T-helper 2 cell treated with Interferon-gamma antibody and Interleukin-4, amounts not matched to agents 5 μg/mL and 100 μg/mL, for 36 hours (primary cell): ENCODE measurements at places on chromosomes 6 and 20.

DNA sequence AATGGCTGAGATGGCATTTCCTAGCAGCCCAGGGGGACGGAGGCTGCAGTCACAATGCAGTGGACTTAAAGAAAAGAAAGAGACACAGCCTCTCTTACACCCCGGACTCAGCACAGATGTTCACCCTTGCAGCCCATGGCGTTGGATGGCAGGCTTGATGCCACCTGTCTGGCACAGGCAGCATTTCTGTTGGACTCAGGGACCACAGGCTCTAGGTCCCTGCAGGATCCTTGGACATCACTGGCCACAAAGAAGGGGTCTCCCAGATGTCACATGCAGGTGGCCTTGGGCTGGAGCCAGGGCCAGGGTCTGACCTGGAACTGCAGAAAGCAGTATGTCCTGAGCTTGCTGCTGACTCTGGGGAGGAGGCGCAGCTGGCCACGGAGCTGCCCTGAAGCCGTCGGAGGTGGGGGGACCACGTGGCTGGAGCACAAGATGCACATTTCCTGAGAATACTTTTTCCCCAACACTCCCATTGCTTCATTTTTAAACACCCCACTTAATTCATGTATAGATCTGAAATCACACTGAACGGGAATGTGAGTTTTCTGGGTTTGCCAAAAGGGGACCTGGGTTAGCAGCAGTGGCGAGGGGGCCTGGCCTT, 102.3 kb upstream of the SULF2 start:
- no peak for DNase-seq

DNA sequence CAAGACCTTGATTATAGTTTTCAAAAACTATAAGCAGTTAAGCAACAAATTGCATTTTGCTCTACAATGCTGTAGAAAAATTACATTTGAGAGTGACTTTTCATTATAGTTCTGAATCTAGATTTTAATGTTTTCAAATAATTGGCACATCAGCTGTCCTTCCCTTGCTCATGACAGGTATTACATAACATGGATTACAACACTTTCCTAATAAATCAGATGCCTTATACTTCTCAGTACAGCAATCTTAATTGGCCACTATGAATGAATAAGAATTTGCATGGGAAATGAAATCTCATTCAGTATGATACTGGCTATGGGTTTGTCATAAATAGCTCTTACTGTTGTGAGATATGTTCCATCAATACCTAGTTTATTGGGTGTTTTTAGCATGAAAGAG, 29.9 kb downstream of the HSF2 start:
- no peak for DNase-seq

DNA sequence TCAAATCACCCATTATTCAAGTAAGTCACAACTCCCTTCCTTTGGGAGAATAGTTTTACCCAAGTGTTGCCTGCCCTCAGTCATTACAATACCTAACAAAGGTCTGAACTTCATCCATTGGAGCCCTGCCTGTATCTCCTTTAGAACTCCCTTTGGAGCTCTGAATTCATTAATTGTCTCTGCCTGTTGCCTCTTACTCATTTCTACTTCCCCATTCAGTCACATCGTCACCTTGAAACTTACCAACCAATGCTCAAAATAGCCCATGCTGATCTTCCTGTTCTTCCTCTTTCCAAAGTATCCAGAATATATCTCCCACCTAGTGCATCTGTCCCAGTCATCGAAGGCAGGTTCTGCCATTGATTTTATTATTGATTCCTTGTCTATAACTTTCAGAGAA, 120.7 kb upstream of the ADGRF1 start:
- DNase-seq: no peak

DNA sequence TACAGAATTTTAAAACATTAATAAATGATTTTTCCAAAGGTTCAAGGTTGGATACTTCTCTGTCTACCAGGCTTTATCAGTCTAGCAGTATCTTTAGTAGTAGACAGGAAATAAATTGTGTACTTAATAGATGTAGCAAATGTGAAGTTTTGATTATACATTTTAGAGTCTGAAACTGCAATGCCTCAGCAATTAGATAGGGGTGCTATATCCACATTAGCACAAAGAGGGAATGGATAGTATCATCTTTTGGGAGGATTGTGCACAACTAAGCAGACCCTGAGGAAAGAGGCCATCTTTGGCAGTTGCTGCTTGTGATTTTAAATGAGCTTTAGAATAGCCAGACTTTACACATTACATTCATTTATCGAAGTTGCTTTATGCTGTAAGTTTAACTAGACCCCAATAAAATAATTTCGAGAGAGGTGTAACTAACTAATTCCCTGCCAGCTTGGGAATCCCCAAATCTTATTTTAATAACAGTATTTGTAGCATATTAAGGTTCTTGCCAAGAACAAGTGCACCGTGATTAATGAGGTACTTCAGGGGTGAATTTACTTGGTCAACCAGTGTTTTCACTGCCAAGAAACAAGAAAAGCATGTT, 2.8 kb downstream of the KCNQ5 start:
- no peak for DNase-seq

DNA sequence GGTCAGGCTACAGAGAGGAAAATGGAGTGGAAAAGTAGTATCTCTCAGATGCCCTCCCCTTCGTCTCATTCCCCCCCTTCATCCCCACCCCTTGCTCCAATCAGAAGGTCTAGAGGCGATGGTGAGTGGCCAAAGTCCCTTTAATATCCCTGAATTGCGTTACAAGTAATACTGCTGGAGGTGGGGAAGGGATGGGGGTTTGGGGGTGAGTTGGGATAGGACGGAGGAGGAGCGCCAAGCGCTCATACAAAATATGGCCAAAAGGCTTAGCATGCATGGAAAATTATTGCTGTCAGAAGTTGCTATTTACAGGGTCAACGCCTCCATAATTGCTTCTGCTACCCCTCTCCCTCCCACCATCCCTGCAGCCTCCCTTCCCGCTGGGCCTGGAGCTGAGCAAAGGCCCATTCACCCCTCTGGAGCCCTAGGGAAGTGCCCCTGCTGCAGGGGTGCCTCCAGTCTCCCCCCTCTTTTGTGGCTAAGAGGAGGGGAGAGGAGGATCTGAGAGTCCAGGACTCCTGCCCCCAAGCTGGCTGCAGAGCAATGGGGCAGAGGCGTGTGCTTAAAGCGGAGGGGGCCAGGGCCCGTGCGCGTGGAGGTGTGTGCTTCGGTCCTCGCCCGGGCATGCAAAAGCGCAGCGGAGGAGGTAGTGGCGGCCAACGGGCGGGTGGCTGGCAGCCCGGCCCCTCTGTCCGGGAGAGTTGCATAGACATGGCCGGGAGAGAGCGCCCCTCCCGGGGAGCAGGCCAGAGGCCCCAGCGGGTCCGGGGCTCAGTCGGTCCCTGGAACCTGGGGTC, 8.7 kb upstream of the SRXN1 start:
- DNase-seq: no peak

GRCh38 chr20:31841928-31842327, 3.5 kb downstream of the FOXS1 start:
- no peak for DNase-seq

- DNase-seq: no peak
These were observed 20.3 kb downstream of the CYB5R4 start for GRCh38 chr6:83879746-83880145.

DNA sequence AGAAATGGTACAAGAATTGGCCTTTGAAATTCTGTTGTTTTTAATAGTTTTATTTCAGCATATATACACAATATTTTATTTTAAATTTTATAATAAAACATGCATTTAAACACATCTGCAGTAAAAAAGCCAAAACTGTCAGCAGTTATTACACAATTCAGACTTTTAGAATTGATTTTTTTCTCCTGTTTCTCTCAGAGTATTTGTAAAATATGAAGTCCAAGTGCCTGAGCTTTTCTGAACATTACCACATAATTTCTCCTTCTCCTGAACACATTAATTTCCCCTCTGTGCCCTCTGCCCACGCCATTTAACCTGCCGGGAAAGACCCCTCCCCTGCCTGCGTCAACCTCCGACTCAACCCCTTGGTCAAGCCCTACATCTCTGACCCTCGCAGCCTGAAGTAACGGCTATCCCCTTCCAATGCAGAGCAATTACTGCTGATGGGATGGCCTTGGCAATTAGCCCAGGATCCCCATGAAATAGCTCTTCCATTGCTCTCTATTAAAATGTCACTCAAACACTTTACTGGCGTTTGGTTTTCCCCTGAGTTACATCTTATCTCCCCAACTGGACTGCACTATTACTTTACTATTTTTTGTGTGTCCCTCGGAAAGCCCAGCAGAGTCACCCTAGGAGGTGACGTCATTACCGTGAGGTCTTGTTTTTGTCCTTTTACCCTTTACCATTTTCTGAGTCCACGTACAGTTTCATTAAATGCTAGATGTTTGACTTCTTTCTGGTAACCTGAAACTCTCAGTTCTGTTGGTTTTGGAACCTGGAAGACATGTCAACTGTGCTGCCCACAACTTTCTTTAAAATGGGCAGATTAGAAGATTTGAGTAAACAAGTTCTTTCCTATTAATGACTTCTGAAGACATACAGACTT, 146.7 kb upstream of the TAB2 start:
- no peak for DNase-seq

DNA sequence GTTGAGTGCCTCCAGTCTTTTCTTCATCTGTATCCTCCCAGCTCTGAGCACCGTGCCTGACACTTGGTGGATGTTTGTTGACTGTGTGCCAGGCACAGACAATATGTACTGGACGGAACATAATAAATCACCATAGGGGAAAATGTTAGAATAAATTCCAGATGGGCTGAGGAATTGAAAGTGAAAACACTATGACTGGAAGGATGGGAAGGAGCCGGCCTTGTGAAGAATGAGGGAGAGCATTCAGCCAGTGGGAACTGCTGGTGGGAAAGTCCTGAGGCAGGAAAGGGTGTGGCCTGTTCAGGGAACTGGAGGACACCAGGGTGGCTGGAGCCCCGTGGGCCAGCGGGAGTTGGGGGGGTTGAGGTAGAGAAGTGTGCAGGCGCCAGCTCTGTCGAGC, 75.4 kb downstream of the MTHFD1L start:
- DNase-seq: no peak

DNA sequence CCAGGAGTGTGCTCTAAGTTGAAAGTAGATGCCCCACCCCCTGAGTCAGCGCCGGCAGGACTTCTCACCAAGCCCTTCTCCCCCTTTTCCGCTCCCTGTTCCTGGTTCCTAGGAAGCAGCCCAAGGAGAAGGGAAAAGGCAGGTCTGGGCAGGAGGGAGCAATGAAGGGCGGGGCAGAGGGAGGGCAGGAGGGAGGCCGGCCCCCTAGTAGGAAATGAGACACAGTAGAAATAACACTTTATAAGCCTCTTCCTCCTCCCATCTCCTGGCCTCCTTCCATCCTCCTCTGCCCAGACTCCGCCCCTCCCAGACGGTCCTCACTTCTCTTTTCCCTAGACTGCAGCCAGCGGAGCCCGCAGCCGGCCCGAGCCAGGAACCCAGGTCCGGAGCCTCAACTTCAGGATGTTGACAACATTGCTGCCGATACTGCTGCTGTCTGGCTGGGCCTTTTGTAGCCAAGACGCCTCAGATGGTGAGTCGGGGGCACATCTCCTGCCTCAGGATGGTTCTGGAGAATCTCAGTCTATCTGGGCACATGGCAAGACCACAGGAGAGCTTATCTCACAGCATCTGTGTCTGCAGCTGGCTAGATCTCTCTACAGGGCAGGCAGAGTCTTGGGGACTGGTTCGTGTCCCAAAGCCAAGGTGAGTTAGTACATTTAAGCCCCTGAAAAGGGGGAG, at the start of gene PROCR:
Gene PROCR, plus strand, starts transcription at position 320 of the 681 bp plus-strand sequence. Its CDS starts 83 bp downstream, at position 403.
- no peak for DNase-seq

- DNase-seq: no peak
These were observed 1.7 kb upstream of the TCF15 start for GRCh38 chr20:611843-612185.

- DNase-seq: no peak
These were observed 50.6 kb downstream of the SOD2 start for GRCh38 chr6:159642481-159642880.

GRCh38 chr6:3534599-3534998, 77.7 kb upstream of the SLC22A23 start:
- DNase-seq: no peak

GRCh38 chr6:18352001-18352400, 35.1 kb upstream of the RNF144B start:
- DNase-seq: no peak

GRCh38 chr6:17491416-17492142, 98.2 kb downstream of the CAP2 start:
- no peak for DNase-seq

GRCh38 chr6:125987026-125987617, 782 bp downstream of the TRMT11 start:
- DNase-seq: no peak

GRCh38 chr20:57175397-57176010, 90.9 kb downstream of the BMP7 start:
- DNase-seq: peak; percentile 24

DNA sequence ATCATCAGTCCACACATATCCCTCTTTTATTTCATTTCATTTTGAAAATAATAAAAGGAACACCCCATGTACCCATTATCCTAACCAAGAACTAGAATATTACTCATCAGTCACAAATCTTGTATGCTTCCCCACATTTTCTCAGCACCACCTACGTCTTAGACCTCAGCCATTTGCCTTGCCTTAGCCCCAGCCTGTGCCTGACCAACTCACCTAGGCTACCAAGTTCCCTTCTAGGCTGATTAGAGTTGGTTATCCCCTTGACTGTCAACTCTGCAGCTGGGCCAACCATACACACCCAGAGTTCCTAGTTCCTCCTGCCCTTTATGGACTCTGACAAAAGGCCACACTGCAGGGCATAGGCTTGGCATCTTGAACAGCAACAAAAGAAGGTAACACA, 33.4 kb upstream of the IPCEF1 start:
- no peak for DNase-seq

DNA sequence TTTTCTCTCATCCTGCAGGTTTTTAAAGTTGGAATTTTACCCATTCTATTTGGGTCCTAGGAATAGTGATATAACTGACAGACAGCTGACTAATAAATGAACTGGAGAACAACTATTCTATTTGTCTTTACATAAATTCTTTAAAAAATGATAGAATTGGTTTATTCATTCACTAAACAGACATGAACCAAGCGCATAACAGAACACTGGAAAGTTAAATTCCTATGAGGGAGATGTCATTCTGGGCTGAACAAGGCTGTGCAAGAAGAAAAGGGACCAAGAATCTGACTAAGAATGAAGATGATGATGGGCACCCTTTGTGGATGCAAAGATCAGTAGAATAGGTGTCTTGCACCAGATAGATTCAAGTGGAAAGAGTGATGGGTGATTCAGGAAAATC, 256.3 kb upstream of the SASH1 start:
- DNase-seq: no peak

DNA sequence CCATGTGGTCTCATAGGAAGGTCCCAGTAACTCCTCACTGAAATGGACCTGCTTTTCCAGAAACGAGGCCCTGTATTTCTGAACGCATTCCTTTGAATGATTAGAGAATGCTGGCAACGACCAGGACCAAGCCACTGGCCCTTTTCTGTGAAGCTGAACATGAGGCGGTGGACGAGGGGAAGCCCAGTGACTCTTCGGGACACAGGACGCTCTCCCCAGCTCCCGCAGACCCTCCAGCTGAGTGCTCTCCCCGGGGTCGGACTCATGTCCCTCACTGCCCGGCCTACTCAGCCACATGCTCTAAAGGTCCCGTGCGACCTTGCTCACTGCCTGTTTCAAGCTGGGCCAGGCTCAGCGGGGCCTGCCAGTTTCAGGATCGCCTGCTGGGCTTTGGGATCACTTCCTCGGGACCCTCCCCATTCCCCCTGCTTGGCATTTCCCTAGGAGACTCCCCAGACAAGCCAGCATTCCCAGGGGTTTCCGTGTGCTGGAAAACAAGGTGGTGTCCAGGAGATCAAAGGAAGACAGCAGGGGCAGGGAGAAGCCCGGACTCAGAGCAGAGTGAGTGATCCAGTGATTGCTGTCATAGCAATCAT, 2.6 kb upstream of the CST9 start:
- DNase-seq: no peak
